ENCODE measurements at places on chromosomes 6 and 20. TPM values are rescaled to one million over a fixed set of nuclear protein-coding genes. Genes with fewer than 3 reads are reported as not detected.

DNA sequence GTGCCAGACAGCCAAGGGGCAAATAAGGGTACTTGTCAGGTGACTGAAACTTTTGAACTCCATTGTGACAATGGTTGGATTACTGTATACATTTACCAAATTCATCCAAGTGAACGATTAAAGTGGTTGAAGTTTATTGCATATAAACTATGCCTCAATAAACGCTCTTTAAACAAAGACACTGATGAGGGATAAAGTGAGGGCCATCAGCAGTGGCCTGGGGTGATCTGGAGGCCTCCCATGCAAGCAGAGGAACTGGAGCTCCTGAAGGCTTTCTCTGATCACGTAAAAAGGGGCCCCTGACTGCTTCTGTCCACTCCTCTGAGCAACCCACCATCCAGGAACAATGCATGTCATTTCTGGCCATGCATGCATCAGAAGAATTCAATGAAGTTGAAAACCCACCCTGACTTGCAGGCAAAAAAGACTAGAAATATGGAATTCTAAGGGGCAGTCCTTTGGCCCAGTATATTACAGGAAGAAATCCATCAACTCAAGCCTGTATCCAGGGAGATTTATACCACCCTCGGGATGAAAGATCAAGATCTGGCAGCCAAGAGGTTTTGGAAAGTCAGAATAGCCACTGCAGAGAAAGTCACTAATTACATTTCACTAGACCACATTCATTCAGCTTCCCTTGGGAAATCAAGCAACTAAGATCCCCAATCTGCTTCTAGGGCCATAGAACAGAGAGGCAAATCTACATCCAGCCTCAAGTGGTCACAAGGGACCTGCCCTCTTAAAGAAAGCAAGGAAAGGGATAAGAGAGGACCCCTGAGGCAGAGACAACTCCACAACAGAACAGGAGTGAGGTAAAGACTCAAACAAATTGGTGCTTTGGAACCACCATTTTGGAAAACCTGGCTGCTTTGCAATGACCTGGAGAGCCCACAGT lies 31.7 kb upstream of the RAB22A start:
- DNase-seq: no peak

The JPH2 gene
- 12.9 TPM for total RNA-seq

The EPPIN gene
- total RNA-seq: not detected

The MC3R gene
- not detected for total RNA-seq

GRCh38 chr6:117373211-117373813 lies 52.4 kb downstream of the ROS1 start:
- DNase-seq: no peak

DNA sequence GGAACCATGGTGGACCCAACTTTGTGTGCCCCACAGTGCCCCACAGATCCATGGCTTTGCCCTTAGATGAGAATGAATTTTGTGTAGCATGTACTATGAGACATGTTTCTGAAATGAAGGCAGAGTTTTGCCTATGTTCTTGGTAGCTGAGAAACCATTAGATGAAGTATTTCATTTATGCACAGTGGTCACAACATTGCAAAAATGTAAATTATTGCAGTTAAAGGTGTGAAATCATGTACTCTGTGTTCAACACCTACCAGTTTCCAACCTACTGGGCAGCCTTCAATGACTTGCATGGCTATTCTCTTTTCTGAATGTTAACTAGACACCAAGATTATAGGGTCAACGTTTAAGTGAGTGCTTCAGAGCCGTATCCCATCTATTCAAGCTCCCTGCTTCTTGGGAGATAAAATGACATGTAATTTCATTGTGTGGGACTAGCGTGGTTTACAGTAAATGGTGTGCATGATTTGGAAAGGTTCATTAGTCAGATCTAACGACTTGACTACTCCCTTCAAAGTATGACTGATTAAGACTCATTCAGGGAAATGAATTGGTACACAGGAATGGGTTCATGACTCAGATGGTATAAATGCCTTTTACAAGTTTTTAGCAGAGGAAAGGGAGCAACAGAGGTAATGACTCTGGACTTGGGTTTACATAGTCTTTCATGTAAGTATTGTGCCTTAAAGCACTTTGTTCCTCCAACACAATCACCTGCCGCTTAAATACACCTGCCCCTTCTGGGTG lies 106.1 kb upstream of the AKIRIN2 start:
- no peak for DNase-seq

DNA sequence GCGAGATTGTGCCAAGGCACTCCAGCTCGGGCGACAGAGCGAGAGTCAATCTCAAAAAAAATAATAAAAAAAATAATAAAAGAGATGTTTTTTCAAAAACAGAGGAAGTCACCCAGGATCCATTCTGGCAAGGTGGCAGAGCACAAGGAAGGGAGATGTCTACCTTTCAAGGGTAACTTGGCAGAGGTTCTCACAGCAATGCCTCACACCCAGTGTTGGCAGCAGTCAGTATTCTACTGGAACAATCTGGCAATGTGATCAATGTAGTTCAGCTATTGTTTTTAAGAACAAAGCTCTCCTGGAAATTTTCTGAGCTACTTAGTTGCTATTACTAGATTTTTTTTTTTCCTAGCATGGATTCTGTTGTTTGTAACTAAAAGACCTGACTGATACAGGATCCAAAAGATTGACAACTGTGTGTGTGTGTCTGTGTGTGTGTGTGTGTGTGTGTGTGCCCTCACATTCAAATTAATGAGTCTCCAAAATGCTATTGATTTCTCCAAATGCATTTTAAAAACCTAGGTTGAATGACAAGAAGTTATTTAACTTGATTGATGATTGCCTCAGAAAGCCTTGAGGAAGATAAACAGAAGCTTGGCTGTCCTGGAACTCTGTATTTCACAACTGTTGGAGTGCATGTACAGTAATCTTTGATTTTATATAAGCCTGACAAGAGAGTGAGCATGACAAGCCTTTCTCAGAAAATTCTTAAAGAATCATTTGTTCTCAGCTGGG lies 114.1 kb upstream of the RREB1 start:
- DNase-seq: no peak
